Brain pericyte (primary cell): ENCODE measurements at places on chromosomes 5 and 9.

- DNase-seq: no peak
Observed at GRCh38 chr5:75405296-75405695, 68.3 kb downstream of the HMGCR start.

DNA sequence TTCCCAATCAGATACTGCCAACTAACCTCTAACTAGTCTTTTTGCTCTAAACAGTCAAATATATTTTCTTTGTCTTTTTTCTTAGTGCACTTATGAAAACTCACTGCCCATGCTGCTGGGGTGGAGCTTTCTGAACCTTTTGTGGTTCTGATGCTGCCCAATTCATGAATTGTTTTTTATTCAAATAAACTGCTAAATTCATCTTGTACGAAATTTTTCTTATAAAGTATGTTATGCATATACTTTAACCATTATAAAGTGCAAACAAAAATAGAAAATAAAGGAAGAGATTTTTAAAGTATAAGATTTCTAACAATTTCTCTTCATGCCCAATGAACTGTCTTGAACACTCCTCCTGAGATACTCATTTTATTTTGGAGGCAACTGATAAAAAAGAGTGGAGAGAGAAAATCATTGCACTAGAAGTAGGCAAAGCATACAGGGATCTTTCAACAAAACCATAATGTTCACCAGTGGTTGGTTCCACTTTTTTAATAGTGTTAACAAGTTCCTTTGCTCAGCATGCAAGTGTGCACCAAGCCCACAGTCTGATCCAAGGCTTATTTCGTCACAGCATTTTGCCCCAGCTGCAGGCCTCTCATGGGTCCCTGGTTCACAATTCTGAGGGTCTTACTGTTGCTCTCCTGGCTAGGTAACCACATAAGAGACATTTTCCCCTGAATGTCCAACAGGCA lies 6.2 kb upstream of the FYB1 start:
- no peak for DNase-seq

DNA sequence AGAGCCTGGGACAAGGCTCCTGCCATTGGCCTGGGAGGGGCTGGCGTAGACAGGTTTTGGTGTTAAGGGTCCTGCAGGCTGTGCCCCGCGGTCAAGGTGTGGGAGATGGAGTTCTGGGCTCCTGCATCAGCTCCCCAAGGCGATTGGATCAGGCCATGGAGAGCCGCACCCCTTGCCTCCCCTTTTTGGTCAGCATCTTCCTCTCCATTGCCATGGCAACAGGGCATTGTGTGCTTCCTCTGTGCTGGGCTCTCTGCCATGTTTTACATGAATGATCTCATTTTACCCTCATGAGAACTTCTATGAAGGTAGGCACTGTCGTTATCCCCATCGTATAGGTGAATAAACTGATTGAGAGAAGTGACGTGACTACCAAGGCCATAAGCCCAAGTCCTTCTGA lies 344.3 kb upstream of the CLINT1 start:
- no peak for DNase-seq

DNA sequence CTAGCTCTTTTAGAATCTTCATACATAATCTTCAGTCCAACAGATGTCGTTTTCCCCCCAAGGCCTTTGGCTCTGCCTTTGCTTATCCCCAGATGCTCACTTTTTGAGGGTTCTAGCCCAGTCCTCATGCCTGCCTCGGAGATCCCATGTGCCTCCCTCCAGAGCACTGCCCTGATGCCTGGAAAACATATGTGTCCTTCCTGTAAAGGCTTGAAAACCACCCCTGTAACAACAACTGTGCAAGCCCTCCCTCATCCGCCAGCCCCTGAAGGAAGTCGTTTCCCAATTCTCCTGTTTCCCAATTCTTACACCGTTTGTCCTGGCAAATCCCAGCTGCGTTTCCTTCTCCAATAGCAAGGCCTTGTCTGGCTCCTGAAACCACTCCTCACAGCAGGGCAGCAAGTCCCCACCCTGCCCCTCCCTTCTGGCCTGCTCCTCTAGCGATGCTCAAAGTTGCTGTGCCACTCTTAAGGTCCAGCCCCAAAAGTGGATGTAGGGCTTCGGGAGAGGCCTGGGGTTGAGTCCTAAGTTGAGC lies 52.2 kb downstream of the SLC36A1 start:
- no peak for DNase-seq

DNA sequence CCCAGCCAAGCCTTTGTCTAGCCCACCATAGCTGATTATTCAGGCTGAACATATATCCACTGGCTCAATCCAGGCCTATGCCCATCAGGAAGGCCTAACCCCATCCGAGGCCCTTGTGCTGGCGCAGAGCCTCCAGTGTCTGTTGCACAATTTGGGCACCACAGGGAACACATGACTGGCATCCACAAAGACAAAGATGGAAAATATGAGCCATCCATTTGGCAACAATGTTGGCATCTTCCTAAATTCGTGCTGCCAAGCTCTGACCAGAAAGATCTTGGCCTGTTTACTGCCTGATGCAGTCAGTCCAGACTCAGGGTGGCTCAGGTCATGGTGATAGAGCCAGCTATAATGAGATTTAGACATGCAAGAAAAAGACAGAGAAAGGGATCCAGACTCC lies 233.8 kb downstream of the PIK3R1 start:
- DNase-seq: no peak
